Left ventricle myocardium superior (tissue), 1 donor: ENCODE measurements at places on chromosomes 5 and 9. TPM values are rescaled to one million over a fixed set of nuclear protein-coding genes. Genes with fewer than 3 reads are reported as not detected.

FOXD4L4 gene
- total RNA-seq = not detected

SEC24A gene
- total RNA-seq = 6.8 TPM

S1PR3 gene
- total RNA-seq = 19.8 TPM

- no peak for DNase-seq
Measured at GRCh38 chr5:149174847-149175234, 33.5 kb downstream of the ABLIM3 start.

DNA sequence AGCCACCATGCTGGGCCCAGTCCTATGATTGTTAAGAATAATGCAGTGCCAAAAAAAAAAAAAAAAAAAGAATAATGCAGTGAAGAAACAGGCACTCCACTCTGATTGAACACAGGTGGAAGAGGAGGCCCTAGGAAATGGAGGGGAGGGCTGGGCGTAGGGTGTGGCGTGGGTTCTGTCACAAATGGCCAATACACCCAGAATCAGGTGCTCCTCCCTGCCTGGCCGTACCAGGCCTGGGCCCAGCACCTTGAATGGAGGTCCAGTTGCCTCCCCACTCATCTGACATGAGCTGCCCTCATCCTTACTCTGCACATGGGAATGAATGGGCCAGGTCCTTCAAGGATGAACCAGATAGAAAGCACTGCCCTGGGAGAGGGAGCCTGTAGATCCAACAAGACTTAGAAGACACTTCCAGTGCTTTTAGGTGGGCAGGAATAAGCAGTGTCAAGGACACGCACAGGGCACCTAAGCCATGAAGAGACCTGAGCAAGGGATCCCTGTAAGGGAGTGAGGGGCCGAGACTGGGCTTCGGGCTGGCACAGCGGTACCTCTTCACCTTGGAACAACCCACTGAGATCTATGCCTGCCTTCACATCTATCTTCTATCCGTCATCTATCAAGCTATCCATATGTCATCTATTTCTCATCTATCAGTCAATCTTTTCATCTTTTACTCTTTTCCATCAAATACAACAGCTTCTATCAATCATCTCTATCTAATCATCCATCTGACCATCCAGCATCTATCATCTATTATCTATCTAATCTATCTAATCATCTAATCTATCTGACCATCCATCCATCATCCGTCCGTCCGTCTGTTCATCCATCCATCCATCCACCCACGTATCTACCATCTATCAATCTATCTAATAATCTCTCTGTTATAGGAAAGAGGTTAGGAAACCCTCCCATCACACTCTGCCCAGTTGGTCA, 15.9 kb downstream of the NINJ1 start:
- peak; percentile 18 for DNase-seq

GRCh38 chr5:123868267-123868666, 356.3 kb downstream of the CSNK1G3 start:
- no peak for DNase-seq

DNA sequence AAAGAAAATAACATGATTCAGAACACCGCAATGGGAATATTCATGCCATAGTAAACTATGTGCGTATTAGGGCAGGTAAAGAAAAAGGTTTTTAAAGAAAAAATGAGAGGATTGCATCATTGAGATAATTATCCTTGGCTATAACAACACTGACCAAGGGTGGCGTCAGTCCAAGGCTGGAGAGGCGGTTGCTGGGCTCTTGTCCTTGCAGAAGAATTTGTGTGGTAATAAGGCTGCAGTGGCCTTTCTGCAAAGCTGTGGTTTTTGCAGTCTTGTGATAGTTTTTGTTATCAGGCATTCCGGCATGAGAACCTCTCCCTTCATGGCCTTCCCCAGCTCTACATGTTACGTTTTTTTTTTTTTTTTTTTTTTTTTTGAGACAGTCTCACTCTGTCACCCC, 14.0 kb downstream of the BOD1 start:
- DNase-seq = peak; percentile 60

- DNase-seq = no peak
Measured at GRCh38 chr5:17317473-17317872, 100.0 kb downstream of the BASP1 start.
